RPMI7951 (cell line): ENCODE measurements at places on chromosomes 7 and 10. TPM values are rescaled to one million over a fixed set of nuclear protein-coding genes. Genes with fewer than 3 reads are reported as not detected.

Gene SGCE
- total RNA-seq = 164 and 170 TPM in 2 replicates

Gene UTF1
- not detected in 2 replicates for total RNA-seq

Gene NEURL1
- not detected in 2 replicates for total RNA-seq

Gene SPDYE6
- total RNA-seq = 0.24 TPM in 1 of 2 replicates, not detected in the other

Gene NPC1L1
- not detected in 2 replicates for total RNA-seq

Gene TNS3
- 147 and 149 TPM in 2 replicates for total RNA-seq

Gene SLC16A9
- under 0.01 TPM in 1 of 2 replicates, not detected in the other for total RNA-seq

DNA sequence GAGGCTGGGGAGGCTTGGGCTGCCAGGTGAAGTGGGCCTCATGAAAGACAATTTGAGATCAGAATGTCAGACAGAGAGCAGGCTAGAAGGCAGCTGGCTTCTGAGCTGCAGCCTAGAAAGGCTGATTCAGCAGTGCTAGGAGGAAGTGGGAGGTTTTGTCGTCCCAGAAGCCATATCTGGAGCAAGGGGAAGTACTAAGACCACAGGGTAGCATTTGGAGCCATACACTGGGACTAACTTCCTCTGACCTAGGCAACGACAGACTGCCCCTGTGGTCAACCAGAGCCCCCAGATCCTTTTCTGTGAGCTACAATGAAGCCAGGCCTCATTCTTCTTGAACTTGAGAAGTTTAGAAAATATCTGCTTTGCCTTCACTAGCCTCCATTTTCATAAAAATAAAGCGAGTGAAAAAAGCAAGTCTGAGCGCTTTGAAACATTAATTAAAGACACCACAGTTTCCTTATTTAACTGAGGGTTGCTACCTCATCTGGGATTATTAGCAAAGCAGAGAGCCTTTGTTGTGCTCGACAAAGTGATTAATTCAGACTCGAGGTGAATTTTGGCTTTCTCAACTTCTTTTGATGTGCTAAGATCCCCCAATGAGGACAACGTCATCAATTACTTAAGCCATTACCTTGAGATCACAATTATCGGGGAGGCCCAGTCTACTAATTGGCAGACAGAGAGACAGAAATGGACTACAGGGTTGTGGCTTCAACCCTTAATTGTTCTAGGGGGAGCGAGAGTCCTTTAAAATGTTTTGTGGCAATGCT lies 26.6 kb downstream of the TBXAS1 start:
- DNase-seq = no peak

DNA sequence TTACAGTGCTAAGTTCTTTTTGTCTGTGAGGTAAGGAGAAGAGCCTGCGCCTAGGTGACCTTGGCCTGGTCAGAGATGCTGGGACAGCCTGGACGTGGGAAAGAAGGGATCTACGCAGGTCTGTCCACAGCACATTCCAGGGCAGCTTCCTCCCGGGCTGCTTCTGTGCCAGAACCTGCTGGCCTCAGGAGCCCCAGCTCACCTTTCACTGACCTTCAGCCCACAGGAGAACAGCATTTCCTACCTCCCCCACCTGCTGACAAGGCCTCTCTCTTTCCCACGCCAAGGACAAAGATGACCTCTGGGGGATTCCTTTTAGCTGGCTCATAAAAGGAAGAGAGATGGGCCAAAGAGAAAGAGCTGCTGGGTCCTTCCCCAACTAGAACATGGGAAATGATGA lies 260.6 kb downstream of the KCNMA1 start:
- DNase-seq = peak; percentile 30

- DNase-seq = no peak
These were observed 7.8 kb upstream of the GPR141 start for GRCh38 chr7:37675749-37676148.

DNA sequence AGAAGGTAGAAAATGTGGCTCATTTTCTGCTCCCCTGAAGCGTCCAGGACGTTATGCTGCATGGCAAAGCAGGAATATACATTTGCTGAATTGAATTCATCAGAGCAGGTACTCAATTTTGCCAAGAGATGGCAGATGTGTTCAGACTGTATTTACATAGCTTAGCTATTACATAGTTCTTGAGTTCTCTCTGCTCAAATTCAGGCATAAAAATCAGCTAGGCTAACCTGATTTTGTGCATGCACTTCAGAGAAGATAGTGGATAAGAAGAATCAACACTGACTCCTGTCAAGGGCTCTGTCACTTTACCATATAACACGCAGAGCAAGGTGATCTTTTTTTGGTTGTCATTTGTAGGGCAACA lies 209.2 kb upstream of the FAM3C start:
- no peak for DNase-seq

- DNase-seq = no peak
These were observed 34.3 kb downstream of the CDCA7L start for GRCh38 chr7:21911341-21911875.

GRCh38 chr7:74051629-74052410 lies 23.8 kb downstream of the ELN start:
- DNase-seq = peak; percentile 61

DNA sequence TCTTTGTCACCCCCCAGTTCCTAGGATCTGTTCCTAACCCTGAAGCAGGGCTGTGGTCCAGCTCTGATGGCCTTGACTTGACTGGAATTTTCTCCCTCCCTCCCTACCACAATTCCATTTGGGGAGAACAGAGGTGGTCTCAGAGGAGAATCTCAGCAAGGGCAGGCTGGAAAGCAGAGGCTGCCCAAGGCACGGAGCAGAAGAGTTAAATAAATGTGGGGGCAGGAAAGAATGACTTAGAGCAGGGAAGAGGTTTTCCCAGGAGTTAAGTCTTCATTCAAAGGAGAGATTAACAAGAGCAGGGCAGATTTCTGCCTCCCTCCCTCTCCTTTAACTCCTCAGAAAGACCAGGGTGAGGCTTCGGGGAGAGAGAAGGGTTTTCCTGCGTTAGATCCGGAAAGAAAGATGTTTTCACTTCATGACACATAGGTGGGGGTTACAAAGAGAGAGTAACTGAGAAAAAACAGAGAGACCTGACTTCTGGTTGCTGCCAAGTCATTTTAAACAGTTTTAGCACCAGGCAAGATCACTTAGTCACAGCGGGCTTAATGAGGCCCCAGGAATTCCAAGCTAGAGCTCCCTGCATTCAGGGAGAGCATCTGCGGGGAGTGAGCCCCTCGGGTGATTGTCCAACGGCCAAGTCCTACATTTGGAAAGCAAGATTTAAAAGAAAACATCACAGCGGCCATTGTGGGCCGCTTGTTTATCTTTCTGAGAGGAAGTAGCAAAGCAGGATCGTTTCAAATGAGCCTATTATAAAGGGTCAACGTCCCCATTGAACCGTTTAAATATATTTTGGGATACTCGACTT lies 78.7 kb downstream of the ARHGAP22 start:
- peak; percentile 98 for DNase-seq

DNA sequence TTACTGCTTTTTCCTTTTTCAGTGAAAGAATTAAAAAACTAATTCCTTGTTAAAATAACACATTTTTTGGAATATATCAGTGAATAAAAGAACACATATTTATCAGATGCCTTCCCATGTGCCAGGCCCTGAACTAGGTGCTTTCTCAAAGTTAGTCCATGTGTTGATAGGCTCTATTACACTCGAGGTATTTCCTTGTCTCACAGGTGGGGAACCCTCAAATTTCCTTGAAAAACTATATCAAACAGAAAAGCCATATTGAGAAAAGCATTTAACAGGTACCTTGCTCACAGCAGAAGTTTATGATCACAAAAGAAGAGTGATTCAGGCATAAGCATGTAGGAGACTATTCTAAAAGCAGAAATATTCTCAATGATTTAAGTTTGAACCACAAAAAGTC lies 75.6 kb upstream of the OGDHL start:
- DNase-seq = no peak

GRCh38 chr7:37285706-37286453 lies 162.8 kb downstream of the ELMO1 start:
- DNase-seq = no peak
